ENCODE measurements at places on chromosomes 12 and 14. TPM values are rescaled to one million over a fixed set of nuclear protein-coding genes. Genes with fewer than 3 reads are reported as not detected.

The PTPN6 gene
- total RNA-seq, result 346 TPM

GRCh38 chr14:36001936-36002335 is 174.6 kb downstream of the PTCSC3 start:
- peaks cover 14% of the 10 kb centered on the region for H3K27me3 ChIP-seq
- H3K4me3 ChIP-seq, result no peak overlapping the region
- no peak overlapping the region for H3K27ac ChIP-seq
- H3K36me3 ChIP-seq, result no peaks in the 10 kb centered on the region
- H3K4me1 ChIP-seq, result no peaks in the 10 kb centered on the region
- DNase-seq, result no peak

DNA sequence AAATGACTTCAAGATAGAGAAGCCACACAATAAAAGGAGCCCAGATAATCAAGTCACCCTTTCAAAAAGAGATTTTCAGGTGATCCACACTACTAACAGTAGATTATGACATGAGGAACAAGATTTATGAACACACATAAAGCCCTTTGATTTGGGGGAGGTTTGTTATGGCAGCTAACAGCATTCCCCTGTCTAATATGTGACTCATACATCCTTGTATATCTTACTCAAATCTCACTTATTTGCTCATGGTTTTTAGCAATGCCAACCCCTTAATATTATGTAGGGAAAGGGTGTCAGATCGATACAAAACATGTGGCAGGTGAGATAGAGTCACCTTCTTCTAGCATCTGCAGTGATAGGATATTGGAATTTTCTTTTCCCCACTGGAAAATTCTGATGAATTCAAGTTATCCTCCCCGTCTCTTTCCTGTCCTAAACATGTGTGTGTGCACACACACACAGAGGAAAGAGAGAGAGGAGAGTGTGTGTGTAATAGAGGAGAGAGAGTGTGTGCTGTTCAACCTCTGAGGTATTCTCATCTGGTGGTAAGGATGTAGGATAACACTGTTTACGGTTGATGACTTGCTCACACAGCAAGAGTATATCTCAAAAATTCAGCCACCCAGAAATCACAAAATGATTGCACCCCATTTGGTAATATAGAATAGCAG is 319.9 kb downstream of the KCNC2 start:
- no peaks in the 10 kb centered on the region for H3K4me1 ChIP-seq
- no peak overlapping the region for H3K4me3 ChIP-seq
- H3K27me3 ChIP-seq, result no peaks in the 10 kb centered on the region
- no peak overlapping the region for H3K27ac ChIP-seq
- DNase-seq, result no peak
- H3K36me3 ChIP-seq, result no peaks in the 10 kb centered on the region

DNA sequence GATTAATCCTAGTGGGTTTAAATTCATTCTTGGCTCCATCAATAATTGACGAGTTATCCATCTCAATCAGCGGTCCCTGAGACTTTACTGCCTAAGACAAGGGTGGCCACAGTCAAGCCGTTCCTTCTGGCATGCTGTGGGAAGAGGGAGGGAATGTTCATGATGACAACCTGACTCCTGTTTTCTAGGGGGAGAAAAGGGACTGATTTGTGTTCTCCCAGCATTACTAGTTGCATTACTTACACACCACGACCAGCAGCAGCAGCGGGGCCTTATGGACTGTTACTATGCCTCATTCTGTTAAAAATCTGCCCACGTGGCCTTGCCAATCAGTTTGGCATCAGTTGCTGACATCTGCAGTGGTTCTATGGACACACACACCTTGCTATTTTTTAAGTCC is 29.9 kb downstream of the PLEKHG7 start:
- H3K4me1 ChIP-seq, result peaks cover 2% of the 10 kb centered on the region
- no peak for DNase-seq
- no peaks in the 10 kb centered on the region for H3K36me3 ChIP-seq

DNA sequence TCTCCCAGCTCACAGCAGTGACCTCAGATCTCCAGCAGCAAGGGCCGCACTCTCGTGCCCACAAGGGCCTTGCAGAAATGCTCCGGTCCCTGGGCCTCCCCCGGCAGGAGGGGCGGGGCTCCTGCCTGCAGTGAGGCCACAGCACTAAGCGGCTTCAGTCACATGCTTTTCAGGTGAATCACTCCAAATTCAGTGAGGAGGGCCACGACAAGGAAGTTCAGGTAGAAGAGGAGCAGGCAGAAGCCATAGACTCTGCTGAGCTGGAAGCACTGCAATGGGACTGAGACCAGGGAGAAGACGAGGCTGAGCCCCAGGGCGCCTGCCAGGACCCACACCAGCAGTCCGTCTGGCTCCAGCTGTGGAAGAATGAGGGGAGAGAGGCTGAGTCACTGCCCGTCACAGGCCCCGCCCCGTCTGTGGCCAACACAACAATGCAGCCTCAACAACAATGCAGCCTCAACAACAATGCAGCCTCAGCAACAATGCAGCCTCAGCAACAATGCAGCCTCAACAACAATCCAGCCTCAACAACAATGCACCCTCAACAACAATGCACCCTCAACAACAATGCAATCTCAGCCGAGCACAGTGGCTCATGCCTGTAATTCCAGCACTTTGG is 35.2 kb downstream of the SLC8B1 start:
- no peak overlapping the region for H3K4me3 ChIP-seq
- peaks cover 13% of the 10 kb centered on the region for H3K4me1 ChIP-seq
- H3K27me3 ChIP-seq, result no peaks in the 10 kb centered on the region
- H3K36me3 ChIP-seq, result peaks cover 9% of the 10 kb centered on the region
- no peak overlapping the region for H3K27ac ChIP-seq

DNA sequence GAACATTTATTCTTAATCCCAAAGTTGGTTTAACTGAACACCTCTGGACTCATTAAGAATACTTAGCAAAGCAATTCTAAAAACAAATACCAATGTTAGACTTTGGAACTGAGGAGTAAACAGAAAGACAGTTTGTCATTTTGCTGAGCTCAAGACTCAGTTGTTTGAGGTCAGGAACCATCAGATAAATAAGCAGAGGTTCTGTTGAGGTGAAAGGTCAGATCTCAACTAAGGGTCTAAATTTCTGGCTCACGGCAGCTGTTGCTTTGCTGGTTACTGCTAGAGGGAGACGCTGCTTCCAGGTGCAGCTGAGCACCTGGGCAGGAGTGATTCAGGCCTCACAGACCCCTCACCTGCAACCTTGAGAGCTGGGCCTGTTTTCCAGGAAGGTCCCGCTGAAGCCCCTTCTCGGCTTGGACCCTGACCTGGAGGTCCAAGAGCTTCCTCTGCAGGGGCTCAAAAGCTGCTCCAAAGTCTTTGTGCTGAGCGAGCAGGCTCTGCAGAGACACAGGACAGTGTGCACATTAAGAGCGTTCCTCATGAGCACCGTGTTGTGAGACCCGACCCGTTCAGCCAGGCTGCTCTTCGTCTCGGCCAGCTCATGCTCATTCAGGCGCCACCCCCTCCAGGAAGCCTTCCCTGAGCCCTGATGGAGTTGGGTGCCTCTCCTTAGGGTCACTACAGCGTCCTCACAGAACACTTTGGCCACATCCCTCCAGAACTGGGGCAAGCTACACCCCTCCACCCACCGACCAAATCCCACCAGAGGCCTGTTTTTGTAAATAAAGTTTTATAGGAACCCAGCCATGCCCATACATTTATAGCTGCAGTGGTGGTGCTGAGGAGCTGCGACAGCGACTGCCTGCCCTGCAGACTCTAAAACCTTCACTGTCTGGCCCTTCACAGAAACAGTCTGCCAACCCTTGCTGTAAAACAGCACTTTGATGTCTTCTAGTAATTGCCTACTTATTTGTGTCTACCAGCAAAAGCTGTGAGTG is 72.0 kb downstream of the SYNE3 start:
- peaks cover 70% of the 10 kb centered on the region for H3K36me3 ChIP-seq
- peak overlapping the region; percentile 64 for H3K27ac ChIP-seq
- H3K4me3 ChIP-seq, result no peak overlapping the region
- peaks cover 9% of the 10 kb centered on the region for H3K4me1 ChIP-seq
- DNase-seq, result no peak

All from activated CD4-positive, alpha-beta T cell treated with anti-CD3 and anti-CD28 coated beads, Interleukin-2, amount 10 ng/mL, durations not matched to agents 7 days and 5 days (primary cell).